ENCODE measurements at places on chromosomes 12 and 14. TPM values are rescaled to one million over a fixed set of nuclear protein-coding genes. Genes with fewer than 3 reads are reported as not detected.

DIO3 gene
- total RNA-seq, result not detected

TMEM179 gene
- not detected for total RNA-seq

CIDEB gene
- total RNA-seq, result 4.1 TPM

CAPZA3 gene
- not detected for total RNA-seq

APPL2 gene
- total RNA-seq, result 45.5 TPM

NTF3 gene
- not detected for total RNA-seq

ETFBKMT gene
- 0.57 TPM for total RNA-seq

LYZ gene
- not detected for total RNA-seq

C12orf54 gene
- 2.5 TPM for total RNA-seq

ITGB7 gene
- 0.04 TPM for total RNA-seq

SMOC1 gene
- total RNA-seq, result 15.4 TPM

OAS2 gene
- total RNA-seq, result 3.5 TPM

CYP27B1 gene
- 92.0 TPM for total RNA-seq

GPR135 gene
- total RNA-seq, result 0.23 TPM

TSPAN11 gene
- total RNA-seq, result not detected

DDX11 gene
- total RNA-seq, result 21.2 TPM

GYS2 gene
- total RNA-seq, result not detected

EPYC gene
- not detected for total RNA-seq

DUSP6 gene
- total RNA-seq, result 409 TPM

LRRC43 gene
- 0.62 TPM for total RNA-seq

All from hair follicular keratinocyte (primary cell).